ENCODE measurements at places on chromosomes 1 and 21.

DNA sequence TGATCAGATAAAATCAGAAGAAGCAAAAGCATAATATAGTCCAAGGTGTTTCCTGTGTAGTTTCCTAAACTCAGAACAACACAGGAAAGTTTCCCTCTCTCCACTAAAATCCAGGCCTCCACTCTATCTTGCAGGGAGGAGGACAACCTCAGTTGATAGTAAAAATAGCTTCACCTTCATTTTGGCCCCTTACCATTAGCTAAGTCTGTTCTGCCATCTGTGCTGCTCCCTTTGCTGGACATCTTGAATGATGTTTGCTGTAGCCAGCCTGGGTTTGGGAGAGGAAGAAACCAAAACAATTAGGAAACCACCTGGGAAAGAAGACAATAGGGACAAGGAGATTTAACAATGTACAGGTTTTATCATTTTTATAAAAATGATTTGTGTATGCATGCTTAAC lies 18.6 kb downstream of the DCAF8 start:
- no peak for ATAC-seq

DNA sequence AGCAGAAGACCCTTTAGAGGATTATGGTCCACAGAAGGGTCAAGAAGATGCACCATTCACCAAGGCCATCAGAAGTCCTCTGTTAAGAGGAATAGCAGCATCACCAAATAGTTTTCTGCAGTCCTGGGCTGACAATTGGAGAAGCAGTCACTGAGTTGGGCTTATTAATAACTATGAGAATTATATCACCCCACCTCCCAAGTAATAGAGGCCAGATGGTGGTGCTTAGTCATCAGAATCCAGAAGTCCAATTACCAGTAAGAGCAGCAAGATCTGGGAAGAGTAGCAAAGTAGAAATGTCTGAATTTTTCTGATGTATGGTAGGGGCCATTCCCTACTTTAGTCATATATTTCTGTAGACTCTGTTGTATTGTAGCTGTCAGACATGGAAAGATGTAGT lies 6.1 kb upstream of the PSMA5 start:
- no peak for ATAC-seq

GRCh38 chr21:39094847-39095579 lies 88.2 kb downstream of the PSMG1 start:
- ATAC-seq = no peak

- peak; percentile 50 for ATAC-seq
Observed at GRCh38 chr1:77399250-77400086, 117.6 kb downstream of the AK5 start.

- no peak for ATAC-seq
Observed at GRCh38 chr21:27498025-27498424, 531.1 kb upstream of the ADAMTS5 start.

DNA sequence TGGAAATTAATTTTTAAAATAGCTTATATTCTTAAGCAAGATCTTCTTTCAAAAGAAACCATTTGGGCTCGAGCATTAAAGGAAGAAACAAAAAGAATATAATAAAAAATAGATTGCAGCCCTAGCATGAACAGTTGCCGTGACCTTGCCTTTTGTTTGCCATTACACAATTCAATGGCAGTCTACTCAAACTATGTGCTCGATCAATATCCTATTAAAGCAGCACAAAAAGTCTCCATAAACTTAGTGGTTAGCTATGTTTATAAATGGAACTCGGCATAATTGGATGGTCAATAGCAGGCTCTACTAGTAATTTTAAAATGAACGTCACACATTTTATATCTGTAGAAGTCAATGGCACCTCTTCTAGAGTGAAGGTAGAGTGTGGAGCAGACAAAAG lies 256.5 kb downstream of the NFIA start:
- no peak for ATAC-seq

DNA sequence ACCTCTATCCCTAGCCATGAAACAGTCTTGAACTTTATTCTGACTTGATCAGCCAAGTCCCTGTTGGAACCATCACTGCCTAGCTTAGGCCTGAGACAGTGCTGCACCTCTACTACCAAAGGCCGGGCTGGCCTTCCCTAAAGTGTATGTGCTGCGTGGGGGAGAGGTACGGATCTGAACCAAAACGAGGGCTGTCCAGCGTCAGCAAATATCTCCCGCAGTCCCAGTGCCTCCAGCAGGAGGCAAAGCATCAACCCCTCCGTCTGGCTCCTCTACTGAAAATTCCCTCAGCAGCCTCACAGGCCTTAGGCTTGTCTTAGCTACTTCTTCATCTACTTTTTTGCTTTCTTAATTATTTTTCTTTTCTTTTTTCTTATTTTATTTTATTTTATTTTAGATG lies 33.3 kb upstream of the KIF26B start:
- no peak for ATAC-seq

DNA sequence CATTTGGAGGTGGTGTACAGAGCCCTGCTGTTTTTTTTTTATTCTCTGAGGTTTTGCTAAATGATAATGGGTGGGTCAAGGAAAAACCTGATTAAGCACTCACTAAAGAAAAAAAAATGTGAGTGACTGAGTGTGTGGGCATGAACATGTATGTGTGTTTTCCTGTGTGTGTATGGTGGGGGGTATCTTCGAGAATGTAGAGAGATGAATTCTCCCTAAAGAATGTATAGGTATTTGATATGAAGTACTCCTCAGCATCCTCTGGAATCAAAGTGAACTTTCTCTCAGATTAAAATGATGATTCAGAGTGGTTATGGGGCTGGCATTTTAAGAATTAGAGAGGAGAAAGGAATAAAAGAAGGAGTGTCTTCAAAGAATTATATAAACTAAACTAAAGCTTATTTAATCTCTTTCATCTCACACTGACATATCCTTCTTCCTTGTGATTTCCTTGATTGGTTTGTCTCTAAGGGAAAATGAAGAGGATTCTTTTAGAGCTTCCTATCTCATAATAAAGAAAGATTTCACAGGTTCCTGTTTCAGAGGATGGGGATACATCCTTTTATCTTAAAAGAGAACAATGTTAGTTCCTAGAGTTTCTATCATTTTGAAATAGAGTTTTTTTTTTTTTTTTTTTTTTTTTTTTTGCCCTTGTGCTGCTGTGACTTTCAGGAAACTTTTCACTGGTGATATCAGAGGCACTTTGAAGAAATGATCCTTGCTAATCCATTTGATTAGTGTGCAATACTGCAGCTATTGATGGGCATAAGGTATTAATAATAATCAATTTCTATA lies 23.9 kb downstream of the S1PR1 start:
- ATAC-seq = no peak

DNA sequence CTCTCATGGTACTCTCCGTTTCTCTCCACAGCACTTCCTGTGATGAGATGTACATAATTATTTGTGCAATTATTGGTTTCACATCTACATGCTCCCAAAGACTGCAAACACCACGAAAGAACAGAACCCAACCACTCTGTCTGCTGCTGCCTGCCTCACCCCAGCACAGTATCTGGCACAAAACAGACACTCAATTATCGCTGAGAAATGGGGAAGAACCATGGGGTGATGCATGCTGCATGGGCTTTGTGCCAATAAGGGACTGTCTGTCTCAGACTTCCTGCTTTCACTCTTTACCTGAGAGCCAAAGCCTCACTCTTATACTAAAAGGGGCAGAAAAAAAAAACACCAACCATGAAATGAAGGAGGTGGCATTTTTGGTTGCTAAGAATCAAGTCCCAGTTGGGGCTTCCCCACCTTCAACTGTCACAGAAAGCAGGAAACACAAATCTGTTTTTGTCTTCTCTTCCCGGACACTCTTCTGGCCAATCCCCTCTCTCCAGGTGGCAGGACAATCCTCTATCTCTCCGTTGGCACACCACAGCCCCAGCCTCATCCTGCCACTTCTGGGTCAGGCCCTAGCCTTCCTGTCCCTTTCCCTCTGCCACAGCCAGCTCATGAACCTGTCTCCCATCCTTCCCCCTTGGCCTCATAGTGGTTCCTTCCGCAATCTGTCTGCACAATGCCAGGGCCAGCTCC lies 82.0 kb downstream of the TGFBR3 start:
- peak; percentile 88 for ATAC-seq

GRCh38 chr1:54904476-54905048 lies 17.6 kb upstream of the DHCR24 start:
- no peak for ATAC-seq

DNA sequence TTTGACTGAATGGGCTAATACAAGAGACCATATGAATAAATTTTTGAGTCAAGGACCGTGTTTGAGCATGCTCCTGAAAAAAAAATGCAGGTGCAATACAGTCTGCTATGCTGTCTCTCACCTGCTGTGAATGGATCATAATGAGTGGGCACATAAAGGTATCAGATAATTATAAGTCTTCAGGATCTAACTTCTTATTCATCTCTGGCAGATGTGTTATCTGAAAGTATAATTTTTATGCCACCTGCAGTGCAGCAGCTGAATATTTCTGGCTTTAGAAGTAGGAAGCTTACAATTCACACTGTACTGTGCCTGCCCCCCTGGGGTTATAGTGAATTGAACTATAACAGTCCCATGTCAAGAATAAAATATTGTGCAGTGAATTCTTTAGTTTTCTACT lies 333.3 kb downstream of the MRPL39 start:
- ATAC-seq = no peak

DNA sequence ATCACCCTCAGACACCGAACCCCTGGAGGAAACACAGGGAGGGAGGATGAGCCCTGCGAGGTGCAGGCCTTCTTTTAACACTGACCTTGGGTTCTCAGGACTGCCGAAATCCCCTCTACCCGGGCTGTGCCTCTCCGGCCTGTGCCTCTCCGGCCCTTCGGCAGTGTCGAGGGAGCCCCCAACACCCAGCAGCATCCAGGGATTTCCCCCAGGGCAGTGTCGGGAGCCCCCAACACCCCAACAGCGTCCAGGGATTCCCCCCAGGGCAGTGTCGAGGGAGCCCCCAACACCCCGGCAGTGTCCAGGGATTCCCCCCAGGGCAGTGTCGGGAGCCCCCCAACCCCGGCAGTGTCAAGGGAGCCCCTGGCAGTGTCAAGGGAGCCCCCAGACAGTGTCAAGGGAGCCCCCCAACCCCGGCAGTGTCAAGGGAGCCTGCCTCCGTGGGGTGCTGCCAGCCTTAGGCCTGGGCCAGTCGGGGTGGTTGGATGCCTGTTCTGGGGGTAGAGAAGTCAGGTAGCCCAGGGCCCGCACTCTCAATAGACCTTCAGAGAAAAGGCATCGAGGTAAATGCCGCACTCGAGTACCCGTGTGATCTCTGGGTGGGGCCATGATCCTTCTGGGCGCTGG lies 57.5 kb downstream of the PRKCZ start:
- ATAC-seq = no peak

- ATAC-seq = no peak
Observed at GRCh38 chr1:25054526-25055323, 124.6 kb upstream of the RUNX3 start.

- ATAC-seq = no peak
Observed at GRCh38 chr1:219359126-219359525, 185.4 kb downstream of the LYPLAL1 start.

DNA sequence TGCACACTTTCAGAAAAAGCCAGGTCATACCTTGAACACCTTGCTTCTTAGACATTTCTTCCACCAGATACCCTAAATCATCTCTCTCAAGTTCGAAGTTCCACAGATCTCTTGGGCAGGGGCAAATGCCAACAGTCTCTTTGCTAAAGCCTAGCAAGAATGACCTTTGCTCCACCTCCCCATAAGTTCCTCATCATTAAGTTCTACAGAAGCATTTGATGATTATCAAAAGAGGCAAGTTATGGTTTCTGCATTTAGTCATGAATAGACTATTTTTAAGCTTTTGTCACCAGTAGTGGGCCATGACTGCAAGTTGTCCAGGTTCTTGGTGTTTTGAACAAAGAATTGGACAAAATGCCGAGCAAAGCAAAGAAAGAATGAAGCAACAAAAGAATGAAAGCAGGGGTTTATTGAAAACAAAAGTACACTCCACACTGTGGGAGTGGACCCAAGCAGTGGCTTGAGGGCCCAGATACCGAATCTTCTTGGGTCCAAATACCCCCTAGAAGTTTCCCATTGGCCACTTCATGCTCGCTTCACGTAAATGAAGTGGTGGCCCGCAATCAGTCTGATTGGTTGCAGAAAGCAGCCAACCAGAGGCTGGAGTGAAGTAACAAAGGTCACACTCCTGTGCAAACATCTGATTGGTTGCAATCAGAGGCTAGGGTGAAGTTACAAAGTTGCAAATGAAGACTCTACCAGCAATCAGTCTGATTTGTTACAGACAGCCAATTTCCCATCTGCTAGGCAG lies 9.8 kb upstream of the EGLN1 start:
- no peak for ATAC-seq

DNA sequence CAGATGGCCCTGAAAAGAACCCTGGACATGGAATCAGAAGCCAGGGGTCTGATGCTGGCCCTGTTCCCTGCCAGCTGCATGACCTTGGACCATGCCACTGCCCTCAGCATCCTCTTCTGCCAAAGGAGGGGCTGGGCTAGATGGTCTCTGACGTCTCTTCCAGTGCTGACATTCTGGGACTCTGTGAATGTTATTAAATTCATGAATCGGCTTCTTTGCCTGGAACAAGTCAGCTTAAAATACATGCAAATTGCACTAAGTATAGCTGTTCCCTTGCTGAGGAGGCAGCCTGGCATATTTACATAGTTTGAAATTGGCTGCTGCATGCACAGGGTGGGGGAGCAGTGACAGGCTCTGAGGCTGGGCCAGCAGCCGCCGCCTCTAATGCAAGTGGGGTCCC lies 23.8 kb downstream of the KCNA2 start:
- ATAC-seq = no peak

- no peak for ATAC-seq
Observed at GRCh38 chr1:216293683-216294082, 129.6 kb downstream of the USH2A start.

GRCh38 chr1:228097333-228098081 lies 5.6 kb downstream of the C1orf35 start:
- no peak for ATAC-seq

DNA sequence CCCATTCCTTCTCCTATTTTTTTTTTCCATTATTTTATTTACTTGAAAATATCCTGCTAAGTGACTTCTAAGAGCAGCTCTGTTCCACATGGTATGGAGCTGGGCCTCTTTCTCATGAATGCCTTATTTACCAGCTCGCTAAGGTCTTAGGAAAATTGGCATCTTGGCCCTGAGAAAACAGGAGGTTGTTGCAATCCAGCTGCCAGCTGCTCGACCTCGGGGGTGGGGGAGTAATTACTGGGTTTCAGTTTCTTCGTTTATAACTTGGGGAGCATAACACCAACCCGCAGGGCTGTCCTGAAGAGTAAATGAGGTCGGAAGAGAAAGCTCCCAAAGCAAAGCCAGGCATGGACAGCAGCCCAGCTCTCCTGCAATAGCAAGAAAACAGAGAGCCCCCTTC lies 176.3 kb downstream of the AJAP1 start:
- ATAC-seq = no peak

- peak; percentile 67 for ATAC-seq
Observed at GRCh38 chr1:147700042-147701006, 30.0 kb upstream of the ACP6 start.

All from stimulated activated memory B cell treated with anti-CD40 and anti-IgM and Interleukin-4, amounts not matched to agents 10 μg/mL and 1 μg/mL and 100 μg/mL, for 72 hours (primary cell).